ENCODE measurements at places on chromosomes 16 and 17.

DNA sequence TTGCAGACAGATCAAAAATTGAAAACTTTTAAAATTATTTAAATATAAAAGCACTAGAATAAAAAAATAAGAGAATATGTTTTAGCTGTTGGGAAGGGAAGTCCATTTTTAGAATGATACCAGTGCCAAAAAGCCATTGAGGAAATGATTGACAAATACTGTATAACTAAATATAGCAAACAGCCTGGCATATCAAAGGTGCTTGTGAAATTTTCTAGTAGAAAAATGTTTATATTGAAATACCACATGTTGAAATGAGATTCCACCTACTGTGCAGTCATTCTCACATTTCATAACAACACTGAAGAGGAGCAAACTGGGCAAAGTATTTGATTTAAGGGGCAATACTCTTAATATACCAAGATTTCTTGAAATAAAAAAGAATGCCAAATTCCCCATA, 183.5 kb downstream of the PHKB start:
- DNase-seq: no peak

GRCh38 chr17:59752922-59753321, 45.5 kb downstream of the VMP1 start:
- no peak for DNase-seq

DNA sequence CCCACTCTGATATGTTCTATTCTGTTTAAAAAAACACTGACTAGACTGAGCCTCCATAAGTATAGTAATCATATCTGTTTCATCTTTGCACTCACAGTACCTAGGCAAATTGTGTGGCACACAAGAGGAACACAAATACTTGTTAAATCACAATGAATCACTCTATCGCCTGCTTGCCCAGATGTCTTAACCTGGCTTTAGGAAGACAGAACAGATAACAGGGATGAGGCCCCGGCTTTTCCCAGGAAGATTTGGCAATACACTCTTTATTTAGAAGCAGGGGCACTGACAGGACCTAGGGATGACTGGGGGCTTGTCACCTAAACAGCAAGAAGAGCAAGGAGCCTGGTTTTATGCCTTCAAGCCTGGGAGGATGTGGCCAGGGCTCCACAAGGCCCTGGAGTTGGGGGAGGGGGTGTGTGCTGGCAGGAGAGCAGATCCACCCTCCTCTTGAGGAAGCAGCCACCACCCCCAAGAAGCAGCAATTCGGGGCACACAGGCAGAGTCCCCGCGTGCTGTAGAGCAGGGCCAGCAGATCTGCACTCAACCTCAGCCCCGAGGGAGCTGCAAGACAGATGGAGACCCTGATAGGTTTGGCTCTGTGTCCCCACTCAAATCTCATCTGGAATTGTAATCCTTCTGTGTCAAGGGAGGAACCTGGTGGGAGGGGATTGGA, 41.0 kb upstream of the KSR1 start:
- DNase-seq: no peak

DNA sequence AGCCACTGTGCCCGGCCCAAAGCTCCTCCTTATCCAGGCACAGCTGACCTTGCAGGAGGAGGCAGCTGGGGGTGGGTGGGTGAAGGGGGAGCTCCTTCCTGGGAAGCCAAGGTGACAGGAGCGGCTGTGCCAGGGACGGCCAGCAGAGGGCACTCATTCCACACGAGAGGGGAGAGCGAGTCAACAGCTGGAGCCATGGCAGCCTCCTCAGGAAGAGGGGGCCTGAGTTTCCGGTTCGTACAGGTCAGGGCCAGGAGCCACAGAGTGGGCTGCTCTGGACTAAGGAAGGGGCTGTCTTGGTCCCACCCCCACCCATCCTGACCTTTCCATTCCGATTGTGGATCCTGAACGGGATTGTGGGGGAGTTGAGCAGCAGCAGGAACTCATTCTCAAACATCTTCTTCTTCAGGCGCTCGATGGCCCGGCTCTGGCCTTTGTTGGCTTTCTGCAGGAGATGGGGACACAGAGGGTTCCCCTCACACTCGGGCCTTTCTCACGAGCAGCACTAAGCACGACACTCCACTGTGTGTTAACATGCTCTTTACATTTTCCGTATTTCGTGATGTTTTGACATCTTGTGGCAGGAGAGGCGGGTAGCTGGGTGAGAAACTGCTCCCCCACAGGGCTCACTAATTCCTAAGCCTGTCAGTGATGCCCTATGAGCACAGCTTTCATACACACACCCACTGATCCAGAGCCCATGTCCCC, 61.6 kb downstream of the TIMM22 start:
- peak; percentile 36 for DNase-seq

DNA sequence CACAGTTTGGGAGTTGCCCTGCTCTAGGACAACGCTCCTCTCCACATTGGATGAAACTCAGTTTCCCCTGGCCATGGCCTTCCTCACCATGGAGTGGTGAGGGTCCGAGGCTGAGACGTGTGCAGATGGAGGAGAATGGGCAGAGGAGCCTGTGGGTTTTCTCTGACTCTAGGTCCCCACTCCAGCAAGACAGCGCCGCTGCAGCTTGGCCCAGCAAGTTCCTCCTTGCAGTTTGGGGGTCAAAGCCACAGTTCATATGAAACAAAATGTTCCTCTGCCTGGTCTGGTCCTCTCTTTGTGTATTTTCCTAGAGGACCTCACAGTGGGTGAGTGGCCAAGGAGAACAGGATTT, 2.3 kb downstream of the C16orf54 start:
- DNase-seq: no peak

DNA sequence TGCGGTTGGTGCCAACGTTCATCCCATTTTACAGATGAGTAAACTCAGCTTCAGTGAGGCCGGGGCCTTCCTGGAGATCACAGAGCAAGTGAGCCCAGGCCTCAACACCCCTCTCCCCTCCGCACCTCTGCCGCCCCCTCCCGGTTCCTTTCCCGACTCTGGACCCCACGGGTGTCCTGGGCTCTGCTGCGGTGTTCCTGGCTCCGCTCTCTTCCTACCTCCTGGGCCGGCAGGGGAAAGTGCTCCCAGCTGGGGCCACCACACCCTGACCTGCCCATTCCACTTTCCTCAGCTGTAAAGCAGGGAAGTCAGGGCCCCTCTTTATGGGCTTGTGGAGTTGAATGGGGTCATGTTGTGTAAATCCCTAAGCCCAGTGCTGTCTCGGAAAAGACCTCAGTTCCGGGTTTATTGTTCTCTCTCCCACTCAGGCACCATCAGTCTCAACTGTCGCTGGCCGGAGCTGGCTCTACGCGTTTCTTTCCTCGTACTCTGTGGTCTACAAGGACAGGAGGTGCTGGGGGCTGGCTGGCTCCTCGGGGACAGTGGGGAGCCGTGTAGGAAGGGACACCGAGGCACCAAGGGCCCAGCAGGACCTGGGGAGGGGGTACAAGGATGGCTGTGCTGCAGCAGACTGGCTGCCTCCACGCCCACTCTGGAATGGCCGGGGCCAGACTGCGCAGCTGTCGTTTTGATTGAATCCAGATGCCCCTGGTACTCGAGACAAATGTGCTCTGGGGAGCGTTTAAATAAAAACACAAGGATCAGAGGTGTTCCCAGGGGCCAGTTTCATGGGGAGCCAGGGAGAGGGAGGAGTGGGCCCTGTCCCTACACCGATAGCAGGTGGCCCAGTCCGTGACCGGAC, 21.7 kb upstream of the ACSF3 start:
- DNase-seq: no peak

DNA sequence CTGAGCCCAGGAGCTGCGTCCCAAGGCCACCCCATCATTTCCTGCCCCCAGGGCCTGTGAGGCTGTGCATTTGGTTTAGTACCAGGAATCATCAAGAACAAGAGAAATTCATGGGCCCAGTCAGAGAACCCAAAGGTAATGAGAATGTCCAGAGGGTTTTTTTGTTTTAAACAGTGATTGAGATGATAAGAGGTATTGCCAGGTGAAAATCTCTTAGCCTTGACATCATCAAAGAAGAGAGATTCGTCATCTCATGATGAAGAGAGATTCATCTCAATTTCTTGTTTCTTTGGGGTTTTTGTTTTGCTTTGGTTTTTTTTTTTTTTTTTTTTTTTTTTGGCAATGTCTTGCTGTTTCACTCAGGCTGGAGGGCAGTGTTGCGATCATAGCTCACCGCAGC, 170.6 kb upstream of the CACNG5 start:
- no peak for DNase-seq

DNA sequence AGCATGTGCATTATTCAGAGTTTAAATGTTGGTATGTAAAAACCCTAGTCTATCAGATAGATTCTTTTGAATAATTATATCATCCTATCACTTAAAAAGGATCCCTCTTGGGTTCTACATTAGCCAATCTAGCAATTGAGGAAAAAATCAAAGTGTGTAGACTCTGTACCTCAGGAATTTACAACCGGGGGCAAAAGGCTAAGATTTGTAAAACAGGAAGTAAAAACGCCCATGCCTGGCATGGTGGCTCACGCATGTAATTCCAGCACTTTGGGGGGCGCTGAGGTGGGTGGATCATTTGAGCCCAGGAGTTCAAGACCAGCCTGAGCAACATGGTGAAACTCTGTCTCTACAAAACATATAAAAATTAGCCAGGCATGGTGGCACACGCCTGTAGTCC, 58.6 kb downstream of the SLC6A4 start:
- DNase-seq: no peak

GRCh38 chr16:24116046-24116776, 139.9 kb upstream of the CACNG3 start:
- DNase-seq: no peak

DNA sequence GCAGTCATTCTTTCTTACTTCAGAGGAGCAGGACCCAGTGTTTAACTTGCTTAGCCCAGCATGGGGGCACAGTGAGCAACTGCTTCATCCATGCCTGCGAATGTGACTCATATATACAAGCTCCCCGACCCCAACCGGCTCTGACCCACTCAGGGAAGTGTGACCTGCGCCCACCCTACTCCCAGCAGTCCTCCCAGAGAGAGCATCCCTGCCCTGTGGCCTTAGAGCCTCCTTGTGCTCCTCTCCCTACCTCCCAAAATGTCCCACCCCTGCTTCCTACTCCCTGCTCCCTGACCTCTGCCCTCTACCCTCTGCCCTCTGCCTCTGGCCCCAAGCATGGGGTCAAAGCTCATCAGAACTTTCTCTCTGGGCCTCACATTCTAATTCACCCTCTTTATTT, 46.9 kb upstream of the DLX4 start:
- no peak for DNase-seq

GRCh38 chr16:24999856-25000461, 15.2 kb downstream of the ARHGAP17 start:
- DNase-seq: no peak

DNA sequence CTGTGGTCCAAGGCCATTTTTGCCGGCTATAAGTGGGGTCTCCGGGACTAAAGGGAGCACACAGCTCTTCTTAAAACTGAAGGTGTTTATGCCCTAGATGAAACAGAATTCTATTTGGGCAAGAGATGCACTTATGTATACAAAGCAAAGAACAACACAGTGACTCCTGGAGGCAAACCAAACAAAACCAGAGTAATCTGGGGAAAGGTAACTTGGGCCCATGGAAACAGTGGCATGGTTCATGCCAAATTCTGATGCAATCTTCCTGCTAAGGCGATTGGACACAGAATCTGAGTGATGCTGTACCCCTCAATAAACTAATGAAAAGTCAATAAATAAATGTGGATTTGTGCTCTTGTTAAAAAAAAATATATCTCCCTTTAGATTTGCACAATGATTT, 20.2 kb upstream of the SHISA9 start:
- DNase-seq: no peak

DNA sequence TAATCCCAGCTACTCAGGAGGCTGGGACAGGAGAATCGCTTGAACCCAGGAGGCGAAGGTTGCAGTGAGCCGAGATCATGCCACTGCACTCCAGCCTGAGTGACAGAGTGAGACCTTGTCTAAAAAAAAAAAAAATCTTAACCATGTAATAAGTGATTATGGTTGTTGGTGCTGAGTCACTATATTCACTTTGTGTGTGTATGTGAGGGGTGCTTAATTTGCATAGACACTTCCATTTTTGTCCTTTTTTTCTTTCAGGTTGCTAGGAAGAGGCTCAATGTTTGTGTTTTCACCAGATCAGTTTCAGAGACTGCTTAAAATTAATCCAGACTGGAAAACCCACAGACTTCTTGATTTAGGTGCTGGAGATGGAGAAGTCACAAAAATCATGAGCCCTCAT, 18.2 kb downstream of the METTL9 start:
- no peak for DNase-seq

DNA sequence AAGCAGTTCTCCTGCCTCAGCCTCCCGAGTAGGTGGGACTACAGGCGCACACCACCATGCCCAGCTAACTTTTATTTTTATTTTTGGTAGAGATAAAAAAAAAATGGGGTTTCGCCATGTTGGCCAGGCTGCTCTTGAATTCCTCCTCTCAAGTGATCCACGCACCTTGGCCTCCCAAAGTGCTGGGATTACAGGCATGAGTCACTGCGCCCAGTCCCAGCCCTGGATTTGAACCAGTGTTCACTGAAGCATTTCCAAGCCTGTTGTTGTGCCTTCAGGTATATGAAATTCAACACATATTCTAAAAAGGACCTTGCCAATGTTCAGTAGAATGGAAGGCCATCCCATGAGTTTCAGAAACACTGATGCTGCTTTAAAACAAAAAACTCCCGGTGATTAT, 165.3 kb downstream of the SLC39A11 start:
- no peak for DNase-seq

GRCh38 chr17:81332914-81333528, 37.9 kb upstream of the SLC38A10 start:
- no peak for DNase-seq

Measured in activated CD8-positive, alpha-beta memory T cell treated with anti-CD3 and anti-CD28 coated beads, Interleukin-2, amount 50 U/mL, for 4 hours (primary cell).